ENCODE measurements at places on chromosomes 3 and 15.
A peak's percentile ranks its signal among the peaks of the same experiment; 100 is the strongest.

- no peak for DNase-seq
These were observed 180.0 kb downstream of the LSAMP start for GRCh38 chr3:116265320-116265695.

DNA sequence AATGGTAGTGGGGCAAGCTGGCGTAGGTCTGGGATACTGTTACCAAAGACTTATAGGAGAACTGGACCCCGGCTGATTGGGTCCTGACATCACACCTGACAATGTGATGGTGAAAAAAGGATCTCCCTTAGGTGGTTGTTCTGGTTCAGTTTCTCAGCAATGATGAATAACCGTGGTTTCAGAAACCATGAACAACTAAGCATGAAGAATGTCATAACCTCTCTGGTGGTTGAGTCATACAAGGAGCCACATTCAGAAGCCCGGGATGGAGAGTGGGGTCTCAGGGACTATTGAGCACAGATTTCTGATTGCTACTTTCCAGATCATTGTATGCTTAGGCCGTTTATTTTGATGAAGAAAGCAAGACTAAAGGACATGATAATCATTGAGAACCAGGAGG lies 17.4 kb downstream of the GPR160 start:
- DNase-seq = peak; percentile 23

- DNase-seq = no peak
These were observed 611.5 kb downstream of the AGBL1 start for GRCh38 chr15:86691091-86691663.

GRCh38 chr3:50625231-50626182 lies 8.6 kb downstream of the MAPKAPK3 start:
- no peak for DNase-seq

- no peak for DNase-seq
These were observed 120.1 kb downstream of the VGLL4 start for GRCh38 chr3:11523572-11524101.

GRCh38 chr15:35980719-35981118 lies 434.8 kb upstream of the DPH6 start:
- DNase-seq = no peak

DNA sequence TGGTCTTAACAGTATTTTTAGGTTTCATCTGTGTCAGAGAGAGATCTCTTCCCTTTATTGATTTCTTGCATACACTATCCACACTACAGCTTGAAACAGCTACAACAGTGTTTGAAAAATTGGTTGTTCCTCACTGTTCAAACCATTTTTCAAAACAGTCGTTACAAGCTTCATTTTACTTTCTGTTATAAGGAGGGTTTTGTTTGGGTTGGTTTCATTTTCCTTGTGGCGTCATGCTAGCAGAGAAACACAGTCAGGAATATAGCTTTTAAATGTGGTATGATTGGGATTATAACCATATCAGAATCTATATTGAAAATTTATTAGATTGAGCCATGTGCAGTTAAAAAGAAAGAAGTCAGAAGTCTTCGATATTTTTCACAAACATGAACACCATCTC lies 400.6 kb downstream of the ZBTB20 start:
- no peak for DNase-seq

DNA sequence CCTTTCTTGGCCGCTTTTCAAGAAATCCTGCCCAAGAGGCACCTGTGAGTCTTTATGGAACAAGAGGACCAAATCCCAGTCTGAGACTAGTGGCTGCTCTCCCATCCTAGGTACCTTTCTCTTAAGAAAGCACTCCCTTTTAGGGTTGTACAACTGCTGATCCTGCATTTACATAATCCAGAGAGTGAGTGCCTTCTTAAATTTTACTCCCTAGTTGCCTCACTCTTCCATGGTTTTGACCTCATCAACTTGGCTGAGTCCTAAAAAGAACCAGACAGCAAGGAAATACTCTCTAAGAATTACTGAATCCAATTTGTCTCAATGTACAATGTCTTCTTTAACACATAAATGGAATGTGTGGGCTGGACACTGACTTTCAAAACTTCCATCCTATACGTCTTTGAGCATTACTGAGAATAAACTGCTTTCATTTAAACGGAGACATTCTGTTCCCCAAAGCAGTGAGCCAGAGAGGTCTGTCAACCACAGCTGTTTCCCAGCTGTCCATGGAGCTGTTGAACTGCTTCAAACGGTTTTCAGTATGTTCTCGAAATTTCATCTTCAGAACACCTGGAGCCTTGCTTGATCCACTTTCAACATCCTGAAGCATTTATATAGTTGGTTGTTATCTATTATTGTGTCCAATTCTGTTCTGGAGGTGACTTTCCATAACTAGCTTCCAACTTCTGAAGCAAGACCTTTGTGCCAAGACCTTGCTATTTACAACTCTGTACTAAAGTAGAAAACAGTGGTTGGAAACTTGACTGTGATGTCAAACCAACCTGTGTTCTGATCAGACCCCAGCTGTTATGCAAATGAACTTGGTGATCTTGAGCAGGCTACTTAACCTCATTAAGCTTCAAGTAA lies 179.1 kb downstream of the SLC9A9 start:
- no peak for DNase-seq

DNA sequence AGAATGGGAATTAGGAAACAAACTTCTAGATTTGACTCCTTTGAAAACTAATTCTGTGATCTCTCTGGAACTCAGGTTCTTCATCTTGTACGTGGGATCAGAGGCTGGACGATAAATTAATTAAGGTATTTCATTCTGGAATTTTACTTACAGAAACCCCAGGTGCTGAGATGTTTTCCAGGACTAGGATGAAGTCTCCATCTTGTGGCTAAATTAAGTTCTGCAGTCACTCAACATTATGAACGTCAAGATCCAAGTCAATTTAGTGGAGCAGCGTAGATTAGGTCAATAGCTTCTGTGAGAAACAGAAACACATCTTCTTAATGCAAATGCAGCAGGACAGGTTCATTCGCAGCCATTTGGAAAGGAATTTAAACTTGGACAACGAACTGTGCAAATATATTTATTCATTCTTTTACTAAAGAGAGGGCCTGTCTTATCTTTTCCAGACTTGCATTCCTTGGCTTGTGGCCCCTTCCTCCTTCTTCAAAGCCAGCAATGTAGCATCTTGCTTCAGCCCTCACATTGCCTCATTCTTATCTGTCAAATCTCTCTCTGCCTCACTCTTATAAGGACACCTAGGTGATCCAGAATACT lies 26.7 kb upstream of the TMC3 start:
- peak; percentile 51 for DNase-seq

GRCh38 chr3:189787191-189787590 lies 156.0 kb downstream of the TP63 start:
- DNase-seq = no peak

DNA sequence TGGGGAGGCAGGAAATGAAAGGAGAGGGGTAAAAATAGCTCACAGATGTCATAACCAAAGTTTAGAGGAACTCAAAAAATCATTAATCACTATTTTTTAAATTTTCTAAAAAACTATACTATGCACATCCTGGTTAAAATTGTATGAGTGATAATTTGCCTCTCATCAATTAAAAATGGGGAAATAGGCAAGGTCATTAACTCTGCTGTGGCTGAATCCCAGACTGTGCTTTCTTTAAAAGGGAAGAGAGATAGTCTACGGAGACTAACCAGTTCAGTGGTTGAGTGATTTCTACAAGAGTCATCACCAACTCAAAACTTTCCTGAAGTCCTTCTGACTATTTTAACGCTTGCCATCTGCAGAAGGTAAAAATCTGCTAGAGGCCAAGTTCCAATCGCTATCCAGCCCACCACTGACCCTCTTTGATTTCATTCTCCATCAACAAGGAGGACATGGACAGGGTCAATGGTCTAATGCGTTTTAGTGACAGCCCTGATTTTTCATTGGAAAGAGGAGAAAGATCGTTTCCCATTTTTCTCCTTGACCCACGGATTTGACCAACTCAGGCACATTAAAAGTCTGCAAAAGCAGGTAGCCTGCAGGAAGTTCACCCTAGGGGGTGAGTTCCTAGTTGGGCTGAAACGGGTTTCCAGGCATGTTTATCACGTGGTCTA lies 850 bp downstream of the SUCLG2 start:
- peak; percentile 18 for DNase-seq

DNA sequence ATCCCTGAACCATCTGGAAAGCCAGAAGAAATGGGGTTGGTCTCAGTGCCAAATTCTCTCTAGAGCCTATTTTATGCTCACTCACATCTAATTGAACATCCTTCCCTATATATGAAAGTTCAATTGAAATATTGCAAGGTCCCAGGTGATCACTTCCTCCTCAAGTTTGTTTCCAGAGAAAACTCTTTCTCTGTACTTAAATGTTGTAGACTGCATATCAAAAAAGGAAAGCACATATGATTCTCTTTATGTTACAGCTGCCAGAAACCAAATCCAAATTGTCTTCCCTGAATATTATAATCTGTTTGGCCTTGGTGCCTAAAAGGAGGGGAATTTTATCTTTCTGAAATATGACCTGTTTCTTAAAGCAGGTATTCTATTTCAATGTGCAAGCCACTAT lies 93.3 kb downstream of the SHOX2 start:
- no peak for DNase-seq

GRCh38 chr15:74831813-74832495 lies 5.5 kb downstream of the CPLX3 start:
- no peak for DNase-seq

- peak; percentile 68 for DNase-seq
These were observed 57.5 kb upstream of the TRA2B start for GRCh38 chr3:185995352-185995751.

DNA sequence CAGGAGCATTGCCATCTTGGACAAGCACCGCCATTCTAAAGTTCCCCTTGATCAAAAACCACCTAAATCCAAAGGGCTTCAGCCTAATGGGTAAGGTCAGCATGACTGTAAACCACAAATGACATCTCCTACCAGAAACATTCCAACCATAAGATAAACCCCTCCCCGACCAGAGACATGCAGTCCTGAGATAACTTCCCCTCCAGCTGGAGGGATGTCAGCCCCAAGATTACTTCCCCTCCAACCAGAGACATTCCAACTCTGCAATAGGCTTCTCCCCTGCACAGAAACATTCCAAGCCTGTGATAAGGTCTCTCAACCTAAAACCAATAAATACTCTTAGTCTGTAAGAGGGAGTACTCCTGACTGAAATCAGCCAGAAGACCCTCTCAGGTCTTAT lies 62.7 kb upstream of the DNAJC19 start:
- peak; percentile 4 for DNase-seq

- peak; percentile 51 for DNase-seq
These were observed 127.3 kb downstream of the RAP2B start for GRCh38 chr3:153289334-153289808.

DNA sequence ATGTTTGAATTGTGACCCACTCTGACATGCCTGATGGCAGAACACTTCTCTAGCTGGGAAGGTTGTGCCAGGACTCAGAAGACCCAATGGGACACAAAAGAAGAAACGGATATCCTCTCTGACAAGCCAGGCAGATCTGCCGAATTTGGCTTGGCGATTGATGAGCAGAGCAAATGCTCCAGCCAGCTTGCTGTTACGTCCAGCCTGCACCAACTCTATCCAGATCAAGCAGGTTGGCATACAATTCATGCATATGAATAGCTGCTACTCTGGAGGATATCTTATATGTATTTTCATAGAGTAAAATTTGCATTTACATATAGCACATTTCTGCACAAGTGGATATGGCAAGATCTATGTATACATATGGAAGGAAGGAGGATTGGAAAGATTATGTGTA lies 102.8 kb downstream of the PEX5L start:
- no peak for DNase-seq

DNA sequence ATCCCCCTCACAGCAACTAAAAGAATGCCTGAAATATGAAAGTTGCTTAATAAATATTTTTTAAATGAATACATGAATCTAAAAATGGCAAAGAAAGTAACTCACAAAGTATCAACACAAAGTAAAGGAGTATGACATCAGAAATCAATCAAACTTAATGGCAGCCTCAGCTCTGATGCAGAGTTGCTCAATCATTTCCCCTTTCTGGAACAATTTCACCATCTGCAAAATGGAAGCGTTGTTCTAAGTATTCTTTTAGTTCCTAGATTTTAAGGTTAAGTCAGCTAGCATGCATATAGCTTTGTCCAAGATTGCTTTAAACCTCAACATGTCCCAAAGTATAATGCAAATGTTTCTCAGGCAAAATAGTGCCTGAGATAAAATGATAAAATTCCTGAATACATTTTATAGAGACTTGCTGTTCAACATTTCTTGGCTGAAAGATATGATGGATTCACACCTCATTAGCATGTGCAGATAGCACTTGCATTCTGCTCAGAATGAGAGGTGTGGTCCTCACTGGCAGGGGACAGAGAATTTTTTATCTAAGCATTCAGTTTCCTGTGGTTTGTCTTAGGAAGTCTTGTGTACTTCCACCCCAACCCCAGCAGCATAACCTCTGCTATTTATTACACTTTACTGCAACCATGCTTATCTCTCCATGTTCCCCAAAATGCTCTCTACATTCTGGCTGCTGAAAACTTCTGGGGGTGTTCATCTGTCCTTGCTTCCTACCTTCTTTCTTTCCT lies 429.3 kb downstream of the GRM7 start:
- DNase-seq = no peak

DNA sequence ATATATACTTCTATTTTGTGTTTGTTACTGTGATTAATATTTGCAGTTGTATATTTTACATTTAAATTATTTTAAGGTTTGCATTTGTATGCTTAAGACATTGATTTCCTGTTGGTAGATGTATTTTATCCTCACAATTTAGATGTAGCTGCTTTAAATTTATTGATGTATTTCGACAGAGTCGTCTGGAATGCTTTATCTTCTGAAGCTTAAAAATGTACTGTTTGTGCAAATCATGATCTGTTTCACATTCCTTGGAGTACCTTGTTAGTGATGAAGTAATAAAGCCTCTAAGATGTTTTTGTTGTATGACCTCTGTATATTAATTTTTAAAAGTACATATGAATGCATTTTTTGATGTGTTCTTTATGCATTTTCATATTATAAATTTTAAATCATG lies 1.9 kb downstream of the CHD2 start:
- no peak for DNase-seq

- DNase-seq = no peak
These were observed 24.2 kb upstream of the BUB1B start for GRCh38 chr15:40136470-40137302.

DNA sequence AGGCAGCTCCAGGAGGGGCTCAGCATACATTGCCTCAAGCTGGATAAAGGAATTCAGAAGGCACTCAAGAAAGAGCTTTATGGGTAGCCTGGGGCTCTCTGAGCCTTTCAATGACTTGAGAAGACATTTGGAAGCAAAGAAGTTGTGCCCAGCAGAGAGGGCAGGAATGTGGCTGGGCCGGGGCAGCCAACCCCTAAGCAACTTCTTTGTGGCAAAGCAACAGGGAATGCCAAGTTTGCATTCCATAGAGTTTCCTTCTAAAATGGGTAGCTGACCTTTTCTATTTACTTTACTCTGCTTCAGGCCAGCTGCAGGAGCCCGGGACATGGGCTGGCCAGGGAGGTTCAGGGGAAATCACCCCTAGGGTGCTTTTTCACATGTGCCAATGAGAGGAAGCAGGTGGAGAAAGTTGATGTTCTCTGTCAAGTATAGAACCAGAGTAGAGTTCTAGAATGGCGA lies 45.6 kb downstream of the CCDC12 start:
- no peak for DNase-seq

- no peak for DNase-seq
These were observed at the start of gene NRG4 for GRCh38 chr15:76011627-76012551. Gene NRG4 (minus strand): TSS chr15:76012424. CDS start chr15:76011230, 1,194 bp downstream.
